T1000 (cell line): ENCODE measurements at places on chromosomes 3 and 15.

DNA sequence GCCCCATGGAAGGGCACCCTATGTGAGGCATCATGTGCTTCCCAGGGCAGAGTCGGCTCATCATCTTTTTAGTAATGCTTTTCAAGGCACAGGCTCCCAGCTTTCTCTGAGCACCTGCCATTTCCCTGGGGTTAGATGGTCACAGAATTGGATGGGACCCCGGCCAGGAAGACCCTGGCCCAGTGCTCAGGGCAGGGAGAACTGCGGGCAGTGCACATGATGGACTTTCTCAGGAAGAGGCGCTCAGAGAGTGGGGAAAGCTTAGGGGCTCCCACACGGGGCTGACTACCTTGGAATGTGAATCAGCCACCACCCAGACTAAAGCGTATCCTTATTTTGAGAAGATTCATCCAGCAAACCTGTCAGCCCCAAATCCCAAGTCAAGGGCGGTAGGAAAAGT is 16.5 kb upstream of the SKOR1 start:
- no peak for DNase-seq

DNA sequence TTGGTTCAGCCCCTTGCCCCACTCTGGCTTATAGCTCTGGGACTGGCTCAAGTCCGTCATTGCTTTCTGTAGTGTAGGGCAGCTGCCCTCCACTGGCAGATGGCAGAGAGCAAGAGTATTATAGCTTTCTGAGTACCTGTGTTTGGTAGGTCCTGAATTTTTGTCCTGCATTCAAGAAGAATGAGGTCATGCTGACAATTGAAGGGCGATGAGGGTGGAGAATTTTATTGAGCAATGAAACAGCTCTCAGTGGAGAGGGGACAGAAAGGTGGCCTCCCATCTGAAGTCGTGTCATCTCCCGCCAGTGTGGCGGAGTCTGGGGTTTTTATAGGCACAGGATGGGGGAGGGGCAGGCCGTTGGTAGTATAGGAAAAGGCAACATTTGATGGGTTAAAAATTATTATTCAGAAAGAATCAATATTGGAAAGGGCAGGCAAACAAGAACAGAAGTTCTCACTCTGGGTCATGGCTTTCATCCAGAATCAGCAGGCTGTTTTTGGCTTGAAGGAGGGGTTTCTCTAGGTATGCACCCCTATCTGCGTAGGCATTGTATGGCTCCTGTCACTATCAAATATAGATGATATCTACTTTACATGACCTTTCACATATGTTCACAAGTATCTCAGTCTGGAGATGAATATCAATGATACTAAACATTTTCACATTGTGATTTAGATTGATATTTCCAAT is 1239.7 kb upstream of the ALCAM start:
- DNase-seq: no peak

- no peak for DNase-seq
Observed at GRCh38 chr15:43144512-43144911, 11.1 kb downstream of the TMEM62 start.

DNA sequence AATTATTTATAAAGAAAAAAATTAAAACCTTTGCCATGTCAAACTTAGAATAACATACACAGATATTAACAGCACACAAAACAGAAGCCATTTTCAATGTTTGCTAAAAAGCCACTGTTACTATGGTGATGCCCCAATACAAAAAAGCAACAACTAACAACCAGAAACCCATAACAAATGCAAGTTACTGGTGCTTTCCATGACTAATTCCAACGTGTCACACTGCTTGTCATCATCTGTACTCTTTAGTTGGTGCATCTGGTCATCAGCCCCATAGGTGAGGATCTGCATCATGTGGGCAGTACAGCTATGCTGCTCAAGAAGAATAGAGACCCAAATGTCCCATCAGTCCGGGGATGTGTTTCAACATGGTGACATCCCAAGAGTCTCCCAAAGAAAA is 52.8 kb downstream of the ATP8B4 start:
- no peak for DNase-seq

- peak; percentile 68 for DNase-seq
Observed at GRCh38 chr15:62606376-62607113, 436.0 kb upstream of the TPM1 start.

- DNase-seq: no peak
Observed at GRCh38 chr15:66408675-66409282, 22.1 kb downstream of the MAP2K1 start.

GRCh38 chr15:100049936-100050876 is 291.6 kb downstream of the ADAMTS17 start:
- DNase-seq: no peak

DNA sequence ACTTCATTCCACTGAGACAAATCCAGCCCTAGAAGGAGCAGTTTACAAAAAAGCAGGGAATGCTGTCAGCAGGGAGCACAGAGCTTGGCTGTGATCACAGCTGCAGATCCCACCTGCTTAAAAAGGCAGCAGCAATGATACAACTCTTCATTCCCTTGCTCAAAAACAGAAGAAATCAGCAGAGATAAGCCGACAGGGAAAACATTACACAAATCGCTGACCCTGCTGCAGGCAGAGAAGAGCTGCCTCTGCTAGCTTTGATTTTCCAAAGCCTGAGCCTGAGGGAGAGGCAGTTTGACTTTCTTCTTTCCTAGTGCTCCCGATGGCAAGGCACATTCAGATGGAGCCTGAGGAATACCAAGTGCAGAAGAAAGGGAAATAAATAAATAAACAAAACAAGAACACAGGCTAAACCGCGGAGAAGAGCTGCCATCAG is 80.2 kb downstream of the SHQ1 start:
- DNase-seq: no peak

DNA sequence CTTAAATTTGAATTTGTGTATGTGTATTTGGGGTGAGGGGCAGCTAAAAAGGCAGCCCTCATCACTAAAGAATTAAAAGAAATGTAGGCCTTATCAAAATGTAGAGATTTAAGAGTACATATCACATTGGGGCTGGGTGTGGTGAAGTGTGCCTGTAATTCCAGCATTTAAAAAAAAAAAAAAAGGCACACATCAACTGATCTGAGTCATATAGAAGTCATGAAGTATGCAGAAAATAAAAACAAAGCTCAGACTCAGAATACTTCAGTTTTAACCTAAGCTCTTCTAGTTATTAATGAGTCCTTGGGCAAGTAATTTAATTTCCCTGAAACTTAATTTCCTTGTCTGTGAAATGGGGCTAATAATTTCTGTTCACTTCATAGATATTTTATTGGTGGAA is 31.6 kb downstream of the SLC24A1 start:
- DNase-seq: no peak

GRCh38 chr3:39531665-39532064 is 64.2 kb downstream of the MOBP start:
- no peak for DNase-seq

DNA sequence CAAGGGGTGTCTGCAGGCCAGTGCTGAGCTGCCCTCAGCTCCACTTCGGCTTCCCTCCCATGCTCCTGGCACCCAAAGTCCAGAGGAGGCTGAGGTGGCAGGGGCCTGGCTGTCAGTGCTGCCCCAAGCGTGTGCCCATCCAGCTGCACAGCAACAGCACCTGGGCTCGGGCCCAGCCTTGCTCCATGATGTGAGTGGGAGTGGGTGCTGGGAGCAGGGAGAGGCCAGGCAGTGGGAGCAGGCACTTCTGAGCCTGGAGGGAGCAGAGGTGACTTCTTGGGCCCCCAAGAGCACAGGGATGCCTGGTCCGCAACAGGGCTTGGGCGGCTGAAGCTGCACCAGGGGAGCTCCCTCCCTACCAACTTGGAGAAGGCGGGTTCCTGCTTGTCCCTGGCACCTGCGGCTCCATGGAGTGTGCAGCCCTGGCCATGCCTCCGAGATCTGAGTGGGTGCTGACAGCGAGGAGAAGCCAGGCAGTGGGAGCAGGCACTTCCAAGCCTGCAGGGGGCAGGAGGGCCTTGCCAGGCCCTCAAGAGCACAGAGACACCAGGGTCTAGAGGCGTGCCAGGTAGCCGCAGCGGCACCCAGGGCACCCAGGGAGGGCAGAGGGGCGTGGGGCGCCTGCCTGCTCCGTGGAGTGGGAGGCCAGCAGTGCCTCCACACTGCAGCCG is 366.7 kb upstream of the SGO1 start:
- no peak for DNase-seq

DNA sequence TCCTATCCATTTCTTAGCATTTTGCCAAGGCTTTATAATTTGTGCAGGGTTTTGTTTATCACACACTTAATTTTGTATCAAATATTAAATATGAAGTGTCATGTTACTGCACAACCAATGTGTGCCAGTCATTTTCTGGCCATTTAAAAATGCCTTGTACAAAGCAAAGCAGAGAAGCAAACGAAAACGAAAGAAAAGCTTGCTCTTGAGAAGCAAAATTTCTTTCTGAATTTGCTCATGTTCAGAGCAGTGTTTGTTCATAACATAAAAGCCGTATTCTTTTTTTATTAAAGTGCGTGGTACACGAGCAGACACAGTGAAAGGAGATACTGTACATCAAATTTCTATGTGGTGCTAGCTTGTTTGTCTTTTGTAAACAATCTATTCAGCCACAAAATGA is 792.6 kb downstream of the NAALADL2 start:
- no peak for DNase-seq

- no peak for DNase-seq
Observed at GRCh38 chr3:175865724-175866123, 1006.6 kb downstream of the NAALADL2 start.

GRCh38 chr3:126314790-126315658 is 42.2 kb downstream of the KLF15 start:
- no peak for DNase-seq

GRCh38 chr3:69108811-69109210 is 13.6 kb downstream of the LMOD3 start:
- no peak for DNase-seq

- no peak for DNase-seq
Observed at GRCh38 chr15:39834256-39834655, 51.6 kb upstream of the FSIP1 start.

GRCh38 chr3:170480111-170480510 is 61.4 kb downstream of the CLDN11 start:
- no peak for DNase-seq

- no peak for DNase-seq
Observed at GRCh38 chr3:183381673-183382072, 46.7 kb downstream of the MCF2L2 start.
